ENCODE measurements at places on chromosomes 3 and 15.
A peak's percentile ranks its signal among the peaks of the same experiment; 100 is the strongest.

DNA sequence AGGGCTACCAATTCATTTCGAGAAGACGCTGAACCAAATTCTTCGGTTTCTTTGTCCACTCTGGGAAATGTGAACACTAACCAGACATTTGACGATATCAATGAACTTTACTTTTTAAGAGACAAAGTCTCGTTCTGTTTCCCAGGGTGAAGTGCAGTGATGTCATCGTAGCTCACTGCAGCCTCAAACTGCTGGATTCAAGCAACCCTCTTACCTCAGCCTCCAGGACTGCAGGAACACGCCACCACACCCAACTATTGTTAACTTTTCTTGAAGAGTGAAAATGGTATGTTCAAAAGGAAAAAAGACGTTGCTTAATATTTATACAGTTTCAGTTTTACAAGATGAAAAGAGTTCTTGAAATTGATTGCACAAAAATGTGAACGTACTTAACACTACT lies 30.6 kb downstream of the MB21D2 start:
- no peak for DNase-seq

DNA sequence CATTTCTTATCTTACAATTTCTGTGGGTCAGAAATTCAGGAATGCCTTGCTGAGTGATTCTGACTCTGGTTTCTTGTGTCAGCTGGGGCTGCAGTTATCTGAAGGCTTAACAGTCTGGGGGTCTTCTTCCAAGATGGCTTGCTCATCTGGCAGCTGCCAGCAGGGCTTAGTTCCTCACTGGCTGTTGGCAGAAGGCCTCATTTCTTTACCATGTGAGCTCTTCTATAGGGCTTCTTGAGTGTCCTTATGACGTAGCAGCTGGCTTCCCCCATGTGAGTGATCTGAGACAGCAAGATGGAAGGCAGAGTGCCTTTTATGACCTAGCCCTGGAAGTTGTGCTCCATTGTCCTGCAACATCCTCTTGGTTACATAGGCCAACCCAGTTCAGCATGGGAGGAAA lies 82.0 kb upstream of the PDZRN3 start:
- no peak for DNase-seq

- DNase-seq = no peak
Observed at GRCh38 chr3:141738891-141739363, 829 bp downstream of the RNF7 start.

- DNase-seq = no peak
Observed at GRCh38 chr3:32897001-32897601, 54.3 kb upstream of the CCR4 start.

DNA sequence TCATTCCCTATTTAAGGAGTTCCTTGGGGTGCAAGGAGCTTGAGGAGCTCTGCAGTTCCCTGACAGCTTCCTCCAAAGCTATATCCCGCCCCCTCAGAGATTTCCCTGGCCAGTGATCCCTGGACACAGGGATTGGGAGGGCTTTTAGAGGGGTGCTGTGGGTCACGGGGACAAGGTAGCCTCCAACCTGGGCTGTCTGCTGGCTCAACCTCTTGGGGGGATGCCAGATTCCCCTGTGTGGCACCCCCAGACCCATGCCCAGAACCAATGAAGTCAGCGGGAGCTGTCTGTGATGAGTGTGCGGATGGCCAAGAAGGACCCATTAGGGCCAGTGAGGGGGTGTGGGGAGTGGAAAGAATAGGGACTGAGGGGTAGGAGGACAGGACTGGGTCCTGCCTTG lies 21.0 kb upstream of the ATP2B2 start:
- no peak for DNase-seq

GRCh38 chr3:141063831-141064230 lies 12.7 kb downstream of the SPSB4 start:
- no peak for DNase-seq

DNA sequence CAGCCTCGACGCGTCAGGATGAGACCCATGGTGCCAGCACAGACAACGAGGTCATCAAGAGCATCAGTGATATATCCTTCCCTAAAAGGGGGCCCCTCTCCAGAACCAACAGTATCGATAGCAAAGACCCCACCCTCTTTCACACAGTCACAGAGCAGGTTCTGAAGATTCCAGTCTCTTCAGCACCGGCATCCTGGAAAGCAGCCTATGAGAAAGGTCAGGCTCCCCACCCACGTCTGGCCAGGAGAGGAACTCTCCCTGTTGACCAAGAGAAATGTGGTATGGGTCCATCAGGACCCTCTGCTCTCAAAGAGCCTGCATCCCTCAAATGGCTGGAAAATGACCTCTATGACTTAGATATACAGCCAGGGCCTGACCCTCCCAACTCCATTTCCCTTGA lies 11.6 kb downstream of the ANKRD34C start:
- DNase-seq = no peak

DNA sequence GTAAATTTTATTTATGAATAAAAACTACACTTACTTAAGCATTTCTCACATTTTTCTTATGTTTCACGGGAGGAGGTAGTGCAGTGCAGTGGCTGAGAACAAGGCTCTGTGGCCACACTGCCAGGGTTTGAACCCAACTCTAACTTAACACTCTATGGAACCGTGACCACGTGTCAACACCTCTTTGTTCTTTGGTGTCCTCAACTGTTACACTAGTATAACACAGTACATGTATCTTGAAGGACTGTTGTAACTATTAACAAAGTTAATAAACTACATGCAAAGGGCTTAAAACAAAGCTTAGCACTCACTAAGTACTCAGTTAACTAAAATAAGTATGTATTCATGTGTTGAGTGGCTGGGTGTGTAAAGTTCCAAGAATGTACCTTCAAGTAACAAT lies 19.5 kb downstream of the CD47 start:
- no peak for DNase-seq

GRCh38 chr15:74422652-74423430 lies 10.9 kb downstream of the SEMA7A start:
- no peak for DNase-seq

GRCh38 chr3:18919158-18919557 lies 229.2 kb upstream of the KCNH8 start:
- no peak for DNase-seq

GRCh38 chr3:176521531-176522175 lies 675.6 kb downstream of the TBL1XR1 start:
- no peak for DNase-seq

GRCh38 chr3:15051531-15051930 lies 13.6 kb downstream of the MRPS25 start:
- peak; percentile 66 for DNase-seq

DNA sequence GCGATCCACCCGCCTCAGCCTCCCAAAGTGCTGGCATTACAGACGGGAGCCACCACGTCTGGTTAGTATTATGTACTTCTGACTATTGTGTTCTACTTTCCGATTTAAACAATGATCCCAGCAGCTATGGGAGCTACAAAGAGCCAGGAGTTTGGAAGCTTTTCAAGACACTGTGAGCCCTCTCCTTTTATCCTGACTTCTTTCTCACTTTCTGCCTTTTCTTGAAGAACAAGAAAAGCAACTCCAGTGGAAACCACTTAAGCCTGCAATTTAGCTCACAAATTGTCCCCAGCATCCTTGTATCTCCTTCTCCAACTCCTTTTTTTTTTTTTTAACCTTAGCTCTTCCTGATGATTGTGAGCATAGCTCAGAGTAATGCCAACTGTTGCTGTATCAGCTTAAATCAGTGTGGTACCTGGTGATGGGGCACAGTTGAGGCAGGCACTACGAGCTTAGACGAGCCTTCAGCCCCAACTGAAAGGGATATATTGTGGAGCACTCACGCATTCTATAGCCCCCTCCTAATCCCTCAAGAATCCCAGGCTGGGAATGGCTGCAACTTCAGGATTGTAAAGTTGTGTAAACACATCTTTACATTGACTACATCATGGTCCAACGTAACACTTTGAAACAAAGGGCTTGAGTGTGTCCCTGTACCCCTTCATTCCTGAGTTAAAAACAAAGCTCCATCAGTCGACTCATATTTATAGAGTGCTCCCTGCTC lies 677.0 kb downstream of the FHIT start:
- no peak for DNase-seq

DNA sequence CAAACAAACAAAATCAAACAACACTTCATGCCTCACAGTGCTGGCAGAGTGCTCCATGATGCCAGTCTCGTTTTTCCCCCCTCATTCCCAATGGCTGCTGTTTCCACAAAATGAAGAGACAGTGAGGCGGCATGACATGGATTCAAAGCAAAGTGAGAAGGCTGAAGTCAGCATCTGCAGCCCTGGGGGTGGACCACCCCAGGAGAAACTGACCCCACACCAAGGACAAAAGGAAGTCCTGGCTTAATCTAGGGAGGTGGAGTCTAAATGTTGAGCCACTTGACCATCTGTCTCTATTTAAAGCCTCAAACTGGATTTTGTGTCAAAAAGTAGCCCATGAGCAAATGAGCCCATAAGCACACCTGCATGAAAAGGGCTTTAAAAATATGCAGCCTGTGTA lies 151.2 kb upstream of the RORA start:
- DNase-seq = no peak

GRCh38 chr15:55250392-55250791 lies 39.2 kb downstream of the RAB27A start:
- DNase-seq = no peak

DNA sequence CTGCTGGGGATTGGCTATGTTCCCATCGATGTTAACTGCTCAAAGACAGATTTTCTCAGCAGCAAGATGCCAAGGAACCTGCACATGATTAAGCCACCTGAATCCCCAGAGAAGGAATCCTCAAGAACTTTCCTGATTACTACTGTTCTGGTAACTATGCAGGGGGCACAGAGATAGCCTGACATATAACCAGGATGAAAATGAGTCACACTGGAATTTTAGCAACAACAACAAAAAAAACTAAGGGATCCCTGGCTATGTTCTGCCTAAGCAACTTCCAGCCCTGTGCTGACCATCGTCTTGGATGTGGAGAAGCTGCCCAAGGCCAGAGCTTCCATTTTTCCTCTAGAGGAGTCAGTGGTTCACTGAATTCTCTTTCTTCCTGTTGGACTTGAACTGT lies 13.8 kb downstream of the RIOX2 start:
- DNase-seq = no peak

- no peak for DNase-seq
Observed at GRCh38 chr15:77615472-77615871, 17.2 kb downstream of the LINGO1 start.

DNA sequence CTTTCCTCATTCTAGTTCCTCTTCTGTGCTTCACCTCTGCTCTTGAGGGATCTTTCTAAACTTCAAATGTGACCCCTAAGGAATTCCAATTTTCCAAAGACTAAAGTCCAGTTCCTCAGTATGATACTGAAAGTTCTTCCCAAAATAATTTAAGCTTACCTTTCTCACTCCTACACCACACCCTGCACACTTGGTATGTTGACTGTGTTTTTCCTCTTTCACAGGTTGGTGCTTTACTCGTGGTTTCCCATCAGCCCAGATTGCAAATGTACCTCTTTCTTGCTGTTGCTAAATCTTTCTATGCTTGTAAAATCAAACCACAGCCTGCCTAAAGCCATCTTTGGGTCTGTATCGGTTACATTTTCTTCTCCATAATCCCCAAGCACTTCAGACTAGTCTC lies 30.5 kb upstream of the CLDN16 start:
- no peak for DNase-seq

DNA sequence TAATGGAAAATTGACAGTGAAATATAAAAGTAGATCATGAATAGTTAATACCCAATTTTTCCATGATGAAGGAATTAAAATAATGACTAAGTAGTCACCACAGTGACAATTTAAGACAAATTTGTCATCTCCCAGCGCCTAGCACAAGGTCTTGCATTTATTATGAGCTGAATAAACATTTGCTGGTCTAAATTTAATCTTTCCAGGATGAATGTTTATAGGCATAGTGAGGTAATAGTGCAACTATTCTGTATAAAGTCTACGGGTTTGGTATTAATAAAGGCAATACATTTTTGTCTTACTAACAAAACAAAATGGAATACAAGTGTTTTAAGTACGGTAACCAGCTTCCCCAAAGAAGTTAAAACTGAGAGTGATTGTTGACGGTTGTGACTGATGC lies 209.3 kb downstream of the CD47 start:
- no peak for DNase-seq

DNA sequence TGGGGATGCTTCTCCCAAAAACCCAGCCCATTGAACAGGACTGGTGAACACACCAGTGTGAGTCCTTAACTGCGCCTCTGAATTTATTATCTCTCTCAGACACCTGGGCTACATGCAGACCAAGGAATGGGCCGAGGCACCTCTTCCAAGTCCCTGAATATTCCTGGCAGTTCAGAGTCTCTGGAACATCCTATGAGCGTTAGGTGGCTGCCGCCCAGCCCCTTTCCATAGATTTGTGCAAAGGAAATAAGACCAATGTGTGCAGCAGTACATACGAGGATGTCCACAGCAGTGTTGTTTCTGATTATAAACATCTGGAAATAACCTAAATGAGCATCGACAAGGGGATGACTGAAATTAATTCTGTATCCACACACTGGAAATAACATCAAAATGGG lies 104.9 kb upstream of the RPL32 start:
- no peak for DNase-seq

DNA sequence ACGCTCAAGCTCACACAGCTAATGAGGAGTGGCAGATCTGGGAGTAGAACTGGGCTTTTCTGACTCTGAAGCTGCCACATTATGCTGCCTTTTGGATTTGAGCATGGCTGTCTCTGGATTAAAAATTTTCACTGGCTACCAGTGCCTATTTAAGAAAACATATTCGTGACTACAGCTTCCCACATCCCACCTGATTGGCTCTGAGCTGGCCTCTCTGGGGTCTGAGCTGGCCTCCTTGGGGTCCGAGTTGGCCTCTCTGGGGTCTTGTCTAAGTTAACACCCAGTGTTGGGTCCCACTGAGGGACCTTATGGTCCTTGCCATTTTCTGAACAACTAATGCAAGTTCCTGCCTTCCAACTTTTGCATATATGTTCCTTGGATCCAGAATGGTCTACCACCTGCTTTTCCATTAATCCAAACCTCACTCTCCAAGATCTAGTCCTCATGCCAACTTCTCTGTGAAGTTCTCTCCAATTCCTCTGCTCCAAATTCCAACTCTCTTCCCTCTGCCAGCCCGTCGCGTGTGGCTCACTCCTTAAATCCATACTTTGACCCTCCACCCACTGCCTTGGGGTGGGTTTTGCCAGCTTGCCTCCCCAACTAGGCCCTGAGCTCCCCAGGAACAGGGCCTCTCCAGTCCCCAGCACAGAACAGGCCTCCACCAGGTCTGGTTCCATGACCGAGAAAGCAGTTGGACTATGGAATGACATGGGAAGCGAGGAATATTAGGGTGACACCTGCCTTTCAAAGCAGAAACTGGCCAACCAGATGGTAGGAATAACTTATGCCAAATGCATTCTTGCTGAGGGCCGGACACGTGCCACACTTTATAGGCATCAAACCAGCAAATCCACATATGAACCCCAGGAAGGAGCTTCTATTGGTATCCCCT lies 42.5 kb downstream of the ATP2B2 start:
- DNase-seq = no peak

GRCh38 chr3:94179059-94179458 lies 116.2 kb downstream of the NSUN3 start:
- no peak for DNase-seq

GRCh38 chr3:30082652-30083051 lies 523.7 kb upstream of the TGFBR2 start:
- DNase-seq = no peak

DNA sequence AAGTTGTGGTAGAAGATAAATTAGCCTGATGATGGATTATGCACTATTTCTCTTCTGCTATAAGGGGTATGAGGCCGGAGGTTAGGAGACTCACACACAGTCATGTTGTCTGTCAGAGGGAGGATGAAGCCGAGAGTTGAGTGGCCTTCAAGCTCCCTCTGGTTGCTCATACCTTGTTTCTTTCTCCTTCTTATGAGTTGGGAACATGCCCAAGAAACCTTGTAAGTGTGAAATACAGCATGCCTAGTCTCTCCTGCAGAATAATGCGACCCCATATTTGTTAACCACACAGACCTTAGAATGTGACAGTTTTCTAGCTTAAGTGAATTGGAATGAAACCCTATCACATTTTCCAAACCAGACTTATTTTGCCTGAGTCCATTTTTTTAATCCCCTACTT lies 366.7 kb downstream of the PTPRG start:
- no peak for DNase-seq

Measured in stimulated activated CD8-positive, alpha-beta memory T cell treated with anti-CD3 and anti-CD28 coated beads, Interleukin-4, amount 100 ng/mL, for 48 hours (primary cell).